Fibroblast of upper back skin (primary cell): ENCODE measurements at places on chromosomes 5 and 9.

DNA sequence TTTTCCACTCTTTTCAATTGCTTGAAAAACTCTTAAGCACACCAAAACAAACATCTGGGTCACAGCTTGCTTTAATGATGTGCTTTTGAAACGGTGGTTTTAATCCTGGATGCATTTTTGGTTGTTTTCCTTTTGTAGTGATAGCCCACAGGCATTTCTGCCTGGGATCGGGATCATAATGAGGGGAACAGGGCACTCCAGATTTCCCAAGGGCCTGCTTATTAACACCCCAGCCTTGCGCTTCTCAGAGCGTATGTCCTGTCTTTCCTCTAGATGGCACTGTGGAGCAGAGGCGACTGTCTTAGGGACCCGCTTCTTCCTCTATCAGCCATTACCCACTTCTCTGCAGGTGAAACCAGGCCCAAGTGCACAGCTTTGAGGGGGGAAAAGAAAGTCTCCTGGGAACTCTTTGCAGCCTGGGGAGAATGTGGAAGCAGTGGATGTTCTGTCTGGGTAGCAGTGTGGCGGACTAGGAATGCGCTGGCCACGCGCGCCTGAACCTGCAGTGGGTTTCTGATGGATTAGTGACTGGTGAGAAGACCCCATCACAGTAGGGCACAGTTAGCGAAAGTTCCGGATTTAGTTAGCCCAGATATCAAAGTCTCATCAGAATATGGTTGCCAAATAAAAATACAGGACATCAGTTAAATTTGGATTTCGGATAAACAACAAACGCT is 190.1 kb downstream of the GNA14 start:
- peak; percentile 75 for DNase-seq

DNA sequence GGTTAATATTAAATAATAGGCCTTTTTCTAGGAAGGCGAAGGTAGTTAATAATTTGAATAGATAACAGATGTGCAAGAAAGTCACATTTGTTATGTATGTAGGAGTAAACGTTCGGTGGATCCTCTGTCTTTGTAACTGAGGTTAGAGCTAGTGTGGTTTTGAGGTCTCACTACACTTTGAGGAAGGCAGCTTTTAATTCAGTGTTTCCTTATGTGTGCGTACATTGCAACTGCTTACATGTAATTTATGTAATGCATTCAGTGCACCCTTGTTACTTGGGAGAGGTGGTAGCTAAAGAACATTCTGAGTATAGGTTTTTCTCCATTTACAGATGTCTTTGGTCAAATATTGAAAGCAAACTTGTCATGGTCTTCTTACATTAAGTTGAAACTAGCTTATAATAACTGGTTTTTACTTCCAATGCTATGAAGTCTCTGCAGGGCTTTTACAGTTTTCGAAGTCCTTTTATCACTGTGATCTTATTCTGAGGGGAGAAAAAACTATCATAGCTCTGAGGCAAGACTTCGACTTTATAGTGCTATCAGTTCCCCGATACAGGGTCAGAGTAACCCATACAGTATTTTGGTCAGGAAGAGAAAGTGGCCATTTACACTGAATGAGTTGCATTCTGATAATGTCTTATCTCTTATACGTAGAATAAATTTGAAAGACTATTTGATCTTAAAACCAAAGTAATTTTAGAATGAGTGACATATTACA is 45.7 kb downstream of the TGFBR1 start:
- no peak for DNase-seq

GRCh38 chr9:136051453-136051836 is 43.6 kb downstream of the NACC2 start:
- DNase-seq, result no peak

DNA sequence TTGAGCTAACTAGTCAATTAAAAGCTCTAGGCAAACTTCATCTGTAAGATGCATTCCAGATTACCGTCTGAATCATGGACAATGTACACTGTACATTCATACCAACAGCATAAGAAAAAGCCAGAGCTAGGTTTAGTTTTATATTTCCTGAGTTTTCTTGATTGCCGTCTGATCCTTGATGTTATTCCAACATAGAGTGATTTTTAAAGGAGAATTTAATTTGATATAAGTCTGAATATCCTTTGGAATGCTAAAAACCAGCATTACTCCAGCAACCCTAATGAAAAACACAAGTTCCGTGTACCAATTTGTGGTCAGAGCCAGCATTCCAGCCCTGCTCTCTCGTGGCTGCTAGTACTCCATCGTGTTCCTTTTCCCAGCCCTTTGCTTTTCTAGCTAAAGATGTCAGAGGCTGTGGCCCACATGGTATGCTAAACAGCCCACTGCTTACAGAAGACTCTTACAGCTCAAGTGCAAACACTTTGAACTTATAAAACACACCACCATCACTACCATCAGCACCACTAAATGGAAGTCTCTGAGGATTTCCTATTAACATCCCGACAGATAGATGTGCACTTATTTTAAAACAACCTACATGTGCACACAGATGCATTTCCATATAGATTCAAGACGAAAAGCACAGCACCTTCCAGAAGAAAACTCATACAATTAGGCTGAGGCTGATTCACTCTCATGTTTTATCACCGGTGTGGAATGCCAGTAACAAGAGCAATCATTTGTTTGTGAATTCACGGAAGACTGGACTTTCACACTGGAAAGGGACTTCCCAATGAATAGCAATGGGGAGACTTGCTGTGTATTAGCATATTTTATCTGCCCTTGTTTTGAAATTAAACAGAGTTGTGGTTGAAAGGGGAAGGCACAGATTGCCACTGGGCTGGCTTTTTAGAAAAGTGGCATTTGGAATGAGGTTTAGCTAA is 246.9 kb upstream of the GAS1 start:
- peak; percentile 99 for DNase-seq

DNA sequence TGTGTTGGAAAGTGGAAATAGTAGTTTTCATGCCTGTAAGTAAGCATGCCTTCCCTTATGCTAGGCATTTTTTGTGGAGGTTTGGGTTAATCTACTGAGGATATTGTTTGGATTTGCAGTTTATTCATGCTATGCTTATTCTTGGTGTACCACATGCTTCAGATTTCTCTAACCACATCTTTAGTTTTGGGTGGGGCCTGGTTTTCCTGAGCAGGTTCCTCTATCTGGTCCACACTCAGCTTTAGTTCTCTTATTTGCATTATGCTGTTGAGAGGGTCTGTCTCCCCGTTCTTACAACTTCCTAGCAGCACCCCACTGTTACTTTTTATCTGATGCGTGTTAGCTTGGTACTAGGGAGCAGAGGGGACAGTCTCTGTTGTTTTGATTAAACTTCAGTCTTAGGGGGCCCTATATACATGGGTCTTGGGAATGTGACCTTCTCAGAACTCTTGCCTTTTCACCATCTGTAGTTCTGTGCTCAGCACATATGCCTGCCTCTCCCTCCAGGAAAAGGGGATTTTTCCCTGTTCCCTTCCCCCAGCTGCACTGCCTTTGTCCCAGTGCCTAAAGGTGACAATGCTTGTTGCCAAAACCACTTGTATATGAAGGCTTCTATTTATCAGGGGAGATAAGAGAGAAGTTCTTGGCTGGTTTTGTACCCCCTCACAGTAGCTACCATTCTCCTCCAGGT is 10.0 kb upstream of the CAMK4 start:
- no peak for DNase-seq

GRCh38 chr5:174312641-174313040 is 267.1 kb downstream of the NSG2 start:
- no peak for DNase-seq

- DNase-seq, result no peak
Observed at GRCh38 chr9:137669261-137669672, 50.5 kb downstream of the EHMT1 start.

- DNase-seq, result no peak
Observed at GRCh38 chr5:73654819-73655318, 28.9 kb downstream of the ARHGEF28 start.

DNA sequence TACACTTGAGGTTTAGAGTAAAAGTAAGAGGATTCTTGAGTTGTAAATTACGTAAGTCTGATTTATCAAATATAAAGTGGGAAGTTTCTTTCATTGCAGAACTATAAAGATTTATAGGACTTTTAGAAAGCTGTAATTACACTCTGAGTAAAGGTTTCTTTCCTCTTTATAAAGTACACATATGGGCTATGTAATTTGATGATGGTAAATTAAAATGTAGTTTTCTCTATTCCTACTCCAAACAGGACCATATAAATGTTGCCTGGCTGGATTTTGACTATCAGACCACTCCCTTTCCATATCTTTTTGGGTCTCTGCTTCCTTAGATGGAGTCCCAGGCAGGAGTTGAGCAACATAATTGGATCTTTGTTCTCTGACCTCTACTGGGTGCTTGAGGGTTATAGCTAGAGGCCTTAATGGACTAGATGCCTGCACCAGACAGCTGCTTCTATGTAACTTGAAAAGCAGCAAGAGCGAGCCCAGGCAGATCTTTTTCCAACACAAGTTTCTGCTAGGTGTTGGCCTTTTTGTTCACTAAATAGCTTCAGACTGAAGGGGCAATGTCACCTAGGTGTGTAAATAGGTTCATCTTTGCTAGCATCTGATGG is 11.4 kb upstream of the TEX48 start:
- DNase-seq, result no peak
